ENCODE measurements at places on chromosomes 16 and 17. TPM values are rescaled to one million over a fixed set of nuclear protein-coding genes. Genes with fewer than 3 reads are reported as not detected.

KRT28 gene
- total RNA-seq = not detected

HAPSTR1 gene
- 55.0 TPM for total RNA-seq

TUBB3 gene
- total RNA-seq = 1.6 TPM

KRT25 gene
- not detected for total RNA-seq

- peak; percentile 30 for DNase-seq
These were observed 4.5 kb downstream of the FBXL19 start for GRCh38 chr16:30927789-30928378.
